ENCODE measurements at places on chromosomes 11 and 22.

GRCh38 chr11:95764267-95764898 lies 25.2 kb downstream of the FAM76B start:
- no peak for DNase-seq

DNA sequence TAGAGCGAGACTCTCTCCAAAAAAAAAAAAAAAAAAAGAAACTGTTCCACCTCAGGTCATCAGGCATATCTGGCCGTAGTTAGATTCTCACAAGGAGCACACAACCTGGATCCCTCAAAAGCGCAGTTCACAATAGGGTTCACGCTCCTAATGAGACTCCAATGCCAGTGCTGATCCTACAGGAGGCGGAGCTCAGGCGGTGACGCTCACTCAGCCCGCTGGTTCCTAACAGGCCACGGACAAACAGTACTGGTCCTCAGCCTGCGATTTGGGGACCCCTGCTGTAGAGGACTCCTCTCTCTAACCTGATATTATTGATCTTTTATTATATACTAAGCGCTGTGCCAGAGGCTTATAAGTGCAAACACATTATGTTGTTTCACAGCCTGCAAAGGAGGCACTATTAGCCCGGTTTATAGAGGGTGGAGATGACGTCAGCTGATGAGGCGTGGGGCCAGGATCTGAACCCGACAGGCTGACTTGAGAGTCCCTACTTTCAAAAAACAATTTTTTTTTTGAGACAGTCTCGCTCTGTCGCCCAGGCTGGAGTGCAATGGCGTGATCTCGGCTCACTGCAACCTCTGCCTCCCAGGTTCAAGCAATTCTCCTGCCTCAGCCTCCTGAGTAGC lies 4.9 kb upstream of the MAFF start:
- DNase-seq: no peak

- no peak for DNase-seq
Measured at GRCh38 chr22:32684822-32685187, 116.7 kb upstream of the TIMP3 start.

- no peak for DNase-seq
Measured at GRCh38 chr22:49322861-49323622, 504.6 kb downstream of the BRD1 start.

DNA sequence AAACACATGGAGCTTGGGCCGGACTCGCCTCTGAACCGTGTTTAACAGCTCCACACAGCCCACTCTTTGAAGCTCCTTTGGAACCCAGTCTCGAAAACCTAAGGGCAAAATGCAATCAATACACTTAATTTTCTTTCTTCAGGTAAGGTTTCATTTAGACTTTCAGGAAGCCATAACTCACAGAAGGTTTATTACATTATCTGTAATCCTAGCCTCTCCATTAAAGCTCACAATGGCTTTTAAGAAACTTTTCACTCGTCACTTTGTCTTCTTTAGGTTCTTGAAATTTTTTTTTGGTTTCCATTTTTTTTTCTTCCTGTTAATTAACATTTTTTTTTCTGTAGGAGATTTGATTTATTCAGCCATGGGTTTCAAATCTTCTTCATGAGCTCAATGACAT lies 91.3 kb downstream of the ARL14EP start:
- DNase-seq: no peak

DNA sequence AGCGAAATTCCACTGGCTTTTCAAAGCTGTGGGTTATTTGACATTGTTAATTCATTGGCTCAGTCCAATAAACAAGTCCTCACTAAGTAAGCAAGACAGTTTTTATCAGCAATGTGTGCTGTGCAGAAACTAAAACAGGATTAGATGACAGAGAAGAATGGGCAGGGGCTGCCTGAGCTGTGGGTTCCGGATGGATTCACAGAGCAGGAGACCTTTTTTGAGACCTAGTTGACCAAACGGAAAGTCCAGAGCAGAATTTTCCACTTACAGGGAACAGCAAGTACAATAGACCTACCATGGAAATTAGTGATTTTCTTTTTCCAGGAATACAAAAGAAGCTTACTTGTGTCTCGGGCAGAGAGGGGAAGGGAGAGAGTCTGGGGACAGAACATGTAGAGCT lies 5.2 kb upstream of the KDM4F start:
- no peak for DNase-seq

- no peak for DNase-seq
Measured at GRCh38 chr22:50625568-50626313, 2.2 kb downstream of the ARSA start.

DNA sequence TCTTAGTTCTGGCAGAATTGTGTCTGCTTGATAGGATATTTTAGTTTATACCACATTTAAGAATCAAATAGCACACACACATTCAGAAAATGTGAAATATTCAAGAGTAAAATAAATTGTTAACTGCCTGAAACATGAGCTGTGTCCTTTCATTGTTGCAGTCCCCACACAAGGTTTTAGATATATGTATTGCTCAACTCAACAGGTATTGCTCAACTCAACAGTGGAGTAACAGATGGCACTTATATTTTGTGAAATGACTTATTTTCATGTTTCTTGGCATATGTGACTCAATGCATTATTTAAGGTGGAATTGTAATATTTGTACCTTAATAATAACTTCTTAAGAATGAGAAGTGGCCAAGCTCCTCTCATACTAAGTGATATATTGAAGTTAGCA lies 760.3 kb downstream of the CNTN5 start:
- no peak for DNase-seq

DNA sequence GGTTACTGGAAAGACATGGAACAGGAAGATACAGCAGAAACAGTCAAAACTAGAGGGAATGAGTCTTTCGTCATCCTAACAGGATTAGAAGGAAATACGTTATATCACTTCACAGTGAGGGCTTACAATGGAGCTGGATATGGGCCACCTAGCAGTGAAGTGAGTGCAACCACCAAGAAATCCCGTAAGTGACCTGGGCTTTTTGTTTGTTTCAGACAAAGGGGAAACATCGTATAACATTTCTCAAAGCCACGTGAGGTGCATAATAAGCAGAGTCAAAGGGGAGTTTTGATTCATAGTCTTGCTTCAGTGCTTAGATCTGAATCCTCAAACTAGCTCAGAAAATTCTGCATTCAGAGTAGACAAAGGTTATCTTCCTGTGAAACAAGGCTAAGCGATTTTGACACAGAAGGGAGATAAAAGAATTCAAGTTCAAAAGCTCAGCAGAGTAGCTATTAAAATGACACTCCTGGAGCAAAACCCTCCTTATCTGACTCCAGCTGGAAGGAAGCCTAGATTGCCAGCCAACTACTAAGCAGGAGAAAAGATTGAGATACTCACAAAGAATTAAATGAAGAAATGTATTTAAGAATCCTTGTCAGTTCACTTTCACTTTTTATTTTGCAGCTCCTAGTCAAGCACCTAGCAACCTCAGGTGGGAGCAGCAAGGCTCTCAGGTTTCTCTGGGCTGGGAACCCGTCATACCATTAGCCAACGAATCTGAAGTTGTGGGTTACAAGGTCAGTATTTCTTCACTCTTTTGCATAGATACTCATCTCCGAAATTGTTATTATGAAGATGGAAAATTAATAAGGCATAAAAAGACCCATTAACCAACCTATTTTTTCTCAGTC lies 346.4 kb upstream of the ARHGAP42 start:
- no peak for DNase-seq

- DNase-seq: no peak
Measured at GRCh38 chr22:48198489-48199459, 1436.3 kb downstream of the TBC1D22A start.

GRCh38 chr11:2296913-2297622 lies 4.7 kb downstream of the C11orf21 start:
- no peak for DNase-seq

- no peak for DNase-seq
Measured at GRCh38 chr22:36940676-36941075, 27.2 kb downstream of the CSF2RB start.

DNA sequence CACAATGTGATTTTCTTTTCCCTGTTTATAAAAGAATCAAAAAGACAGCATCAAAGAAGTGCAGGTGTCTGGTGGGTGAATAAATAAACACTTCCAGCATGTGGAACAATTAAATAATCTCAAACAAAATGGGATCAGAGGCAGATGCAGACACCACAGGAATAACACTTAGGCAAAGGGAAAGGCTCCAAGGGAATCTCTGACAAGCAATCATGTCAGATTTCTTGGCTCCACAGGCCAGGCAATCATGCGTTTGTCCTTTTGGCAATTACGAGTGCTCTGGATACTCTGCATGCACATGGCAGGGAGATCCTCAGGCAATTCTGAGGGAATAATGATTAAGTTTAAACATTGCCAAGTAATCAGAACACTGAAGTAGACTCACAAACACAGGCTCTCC lies 403.5 kb upstream of the LUZP2 start:
- no peak for DNase-seq

DNA sequence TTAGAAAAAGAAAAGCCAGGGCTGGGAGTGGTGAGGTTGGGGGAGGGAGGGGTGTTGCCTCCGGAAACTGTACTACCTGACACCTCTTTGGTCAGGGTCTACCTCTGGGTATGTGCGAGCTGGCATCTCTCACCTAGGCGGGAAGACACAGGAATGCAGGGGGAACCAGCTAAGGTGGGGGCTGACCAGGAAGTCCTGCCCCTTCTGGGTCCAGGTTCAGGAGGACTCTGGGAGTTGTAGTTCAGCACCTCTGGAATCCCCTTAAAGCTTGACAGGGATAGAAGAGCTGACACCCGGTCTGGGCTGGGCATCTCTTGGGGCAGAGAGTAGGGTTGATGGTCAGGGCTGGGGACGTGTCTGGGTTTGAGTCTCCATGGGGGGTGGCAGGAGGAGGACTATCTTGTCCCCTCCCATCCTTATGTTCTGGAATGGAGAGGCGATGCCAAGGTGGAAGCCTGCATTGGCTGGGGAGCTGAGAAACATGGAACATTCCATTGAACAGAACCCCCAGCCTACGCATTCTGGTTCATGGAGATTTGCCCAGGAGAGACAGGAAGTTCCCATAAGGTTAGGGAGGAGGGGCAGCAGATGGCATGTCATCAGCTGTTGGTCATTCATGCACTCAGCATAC lies 2.1 kb upstream of the KIAA1671 start:
- no peak for DNase-seq

GRCh38 chr11:92702805-92703448 lies 266.5 kb upstream of the MTNR1B start:
- DNase-seq: no peak

DNA sequence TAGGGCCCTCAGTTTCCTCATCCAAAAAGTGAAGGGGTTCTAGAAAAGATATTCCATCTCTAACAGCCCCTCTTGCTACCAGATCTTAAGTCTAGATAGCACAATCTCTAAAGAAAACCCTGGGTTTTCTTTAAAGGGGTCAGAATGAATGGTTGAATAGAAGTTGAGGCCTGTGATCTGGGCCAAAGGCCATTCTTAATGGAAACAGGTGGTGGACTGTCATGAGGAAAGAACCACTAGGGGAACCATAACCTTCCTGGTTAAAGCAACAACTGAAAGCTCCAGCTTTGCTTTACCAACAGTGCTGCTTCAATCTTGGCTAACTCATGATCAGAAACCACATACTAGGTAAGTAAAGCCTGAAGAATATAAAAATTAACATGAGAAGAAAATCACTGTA lies 1.8 kb downstream of the CELF1 start:
- no peak for DNase-seq

- DNase-seq: no peak
Measured at GRCh38 chr11:133823614-133824013, 21.7 kb downstream of the SPATA19 start.

GRCh38 chr22:25053153-25053805 lies 100.8 kb downstream of the KIAA1671 start:
- DNase-seq: no peak

DNA sequence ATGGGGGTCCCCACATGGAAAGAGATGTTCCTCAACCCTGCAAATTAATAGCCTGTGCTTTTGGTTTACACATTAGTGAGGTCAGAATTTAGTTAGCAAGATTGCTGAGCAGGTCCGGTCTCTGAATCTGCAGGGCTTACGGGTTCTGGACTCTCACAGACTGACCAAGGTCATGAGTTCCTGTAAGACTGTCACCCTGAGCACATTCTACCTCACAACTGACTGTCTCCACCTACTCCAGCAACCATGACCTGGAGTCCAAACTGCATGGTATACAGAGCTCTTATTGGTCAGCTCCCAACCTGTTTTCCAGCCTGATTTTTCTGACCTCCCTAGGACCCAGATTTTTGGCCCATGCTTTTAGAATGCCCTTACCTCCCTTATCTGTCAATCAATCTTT lies 28.2 kb downstream of the DKK3 start:
- no peak for DNase-seq

GRCh38 chr11:128492461-128492860 lies 94.9 kb downstream of the ETS1 start:
- no peak for DNase-seq

DNA sequence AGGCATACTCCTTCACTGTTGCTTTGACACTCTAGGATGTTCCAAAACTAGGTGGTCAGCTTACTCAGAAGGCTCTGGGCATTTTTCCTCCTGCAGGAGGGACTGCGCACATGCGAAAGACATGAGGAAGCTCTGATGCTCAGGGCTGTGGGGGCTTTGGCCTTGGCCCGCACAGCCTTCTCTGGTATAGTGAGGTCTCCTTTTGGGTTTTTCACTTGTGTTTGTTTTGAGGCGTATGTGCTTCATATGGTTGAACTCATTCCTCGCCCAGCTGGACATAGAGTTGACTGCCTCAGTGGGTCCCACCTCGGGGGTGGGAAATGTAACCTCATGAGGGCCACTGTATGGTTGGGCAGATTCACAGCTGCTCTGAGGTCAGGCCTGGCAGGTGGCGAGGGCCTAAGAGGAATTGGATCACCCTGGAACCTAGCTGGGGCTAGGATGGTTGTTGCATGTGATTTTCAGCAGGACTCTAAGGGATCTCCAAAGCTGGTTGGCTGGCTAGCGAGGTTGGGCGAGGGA lies 63.7 kb downstream of the PTPRJ start:
- no peak for DNase-seq

GRCh38 chr22:22406445-22407027 lies 102.0 kb downstream of the ZNF280B start:
- DNase-seq: no peak

DNA sequence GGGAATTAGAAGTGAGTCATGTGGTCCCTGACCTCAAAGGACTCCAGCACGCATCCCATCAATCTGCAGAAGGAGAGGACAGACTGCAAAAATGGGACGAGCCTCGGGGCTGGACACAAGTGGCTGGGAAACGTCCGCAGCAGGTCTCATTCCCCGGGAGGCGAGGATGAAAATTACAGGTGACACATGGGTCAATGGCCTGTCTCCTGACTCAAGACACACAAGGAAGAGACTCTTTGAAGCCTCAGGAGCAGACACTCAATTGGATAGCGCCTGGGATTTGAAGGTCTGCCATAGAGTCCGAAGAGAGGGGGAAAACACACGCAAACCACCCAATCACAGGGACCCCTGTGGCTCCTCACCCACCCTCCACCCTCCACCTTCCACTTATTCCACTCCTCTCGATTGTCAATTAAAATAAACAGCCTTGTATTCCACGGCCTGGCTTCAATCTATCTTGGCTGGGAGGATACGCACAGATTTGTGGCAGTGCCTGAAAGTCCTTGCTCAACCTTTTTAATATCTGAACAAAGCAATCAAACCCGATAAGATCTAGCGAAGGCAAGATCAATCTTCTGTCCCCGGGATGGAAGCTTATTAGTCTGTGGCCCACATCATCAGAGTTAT lies 101.8 kb upstream of the CADM1 start:
- no peak for DNase-seq

- DNase-seq: no peak
Measured at GRCh38 chr22:27331526-27332281, 469.9 kb downstream of the MN1 start.

Measured in hypothalamus (tissue), 51 donors.